Femur (tissue), 1 donor: ENCODE measurements at places on chromosomes 5 and 9.

GRCh38 chr5:126911986-126912385, 118.4 kb downstream of the MARCHF3 start:
- no peak for DNase-seq

GRCh38 chr5:154110716-154111115, 71.9 kb downstream of the MFAP3 start:
- DNase-seq: no peak

- DNase-seq: no peak
These were observed 27.2 kb downstream of the MLANA start for GRCh38 chr9:5917888-5918287.

GRCh38 chr5:10631316-10631996, 67.6 kb downstream of the ANKRD33B start:
- no peak for DNase-seq

GRCh38 chr9:114207034-114207810, 51.9 kb downstream of the COL27A1 start:
- DNase-seq: peak; percentile 86
